SHP77 treated with DMSO at 0.1 percent for 48 hours (cell line): ENCODE measurements at places on chromosomes 5 and 9.
A peak's percentile ranks its signal among the peaks of the same experiment; 100 is the strongest.

GRCh38 chr5:114948986-114949621 is 220.6 kb downstream of the TRIM36 start:
- DNase-seq = no peak

GRCh38 chr9:88969646-88970373 is 21.5 kb upstream of the S1PR3 start:
- DNase-seq = no peak

- no peak for DNase-seq
Observed at GRCh38 chr9:87887661-87888480, 5.2 kb downstream of the SPATA31E1 start.

DNA sequence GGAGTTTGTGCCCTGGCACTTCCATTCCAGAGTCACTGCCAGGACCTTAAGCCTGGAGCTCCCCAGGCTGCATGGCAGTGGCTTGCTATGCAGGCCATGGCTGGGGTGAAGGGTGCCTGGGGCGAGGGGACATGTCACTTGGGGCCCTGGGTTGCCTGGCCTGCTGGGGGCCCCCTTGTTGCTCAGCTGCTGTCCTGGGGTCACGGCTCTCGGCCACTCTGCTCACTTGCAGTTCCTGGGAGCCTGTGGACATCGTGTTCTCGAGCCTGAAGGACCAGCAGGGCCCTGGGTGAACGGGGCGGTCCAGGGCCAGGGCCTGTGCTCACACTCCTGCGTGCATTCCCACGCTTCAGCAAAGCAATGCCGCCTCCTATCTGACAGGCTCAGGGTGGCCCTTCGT is 14.5 kb upstream of the SLC2A6 start:
- no peak for DNase-seq

- no peak for DNase-seq
Observed at GRCh38 chr5:32285510-32286138, 27.1 kb downstream of the MTMR12 start.

GRCh38 chr9:2570615-2571479 is 50.7 kb upstream of the VLDLR start:
- DNase-seq = peak; percentile 62

DNA sequence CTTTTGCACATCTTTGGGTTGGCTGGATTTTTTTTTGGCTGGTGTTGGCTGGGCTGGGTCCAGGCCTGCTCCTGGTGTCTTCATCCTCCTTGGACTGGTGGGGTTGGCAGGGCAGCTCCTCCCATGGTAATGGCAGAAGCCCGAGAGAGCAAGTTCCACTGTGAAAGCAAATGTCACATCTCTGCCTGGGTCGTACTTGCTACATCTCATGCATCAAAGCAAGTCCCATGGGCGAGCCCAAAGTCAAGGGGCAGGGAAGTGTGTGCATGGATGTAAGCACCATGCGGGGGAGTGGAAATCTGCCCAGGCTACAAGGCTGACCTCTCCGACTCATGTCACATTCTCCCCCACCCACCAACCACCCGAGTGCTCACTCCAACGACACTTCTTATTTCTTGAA is 26.7 kb downstream of the NKX2-5 start:
- no peak for DNase-seq

- DNase-seq = no peak
Observed at GRCh38 chr5:150139334-150139733, 16.3 kb downstream of the PDGFRB start.

DNA sequence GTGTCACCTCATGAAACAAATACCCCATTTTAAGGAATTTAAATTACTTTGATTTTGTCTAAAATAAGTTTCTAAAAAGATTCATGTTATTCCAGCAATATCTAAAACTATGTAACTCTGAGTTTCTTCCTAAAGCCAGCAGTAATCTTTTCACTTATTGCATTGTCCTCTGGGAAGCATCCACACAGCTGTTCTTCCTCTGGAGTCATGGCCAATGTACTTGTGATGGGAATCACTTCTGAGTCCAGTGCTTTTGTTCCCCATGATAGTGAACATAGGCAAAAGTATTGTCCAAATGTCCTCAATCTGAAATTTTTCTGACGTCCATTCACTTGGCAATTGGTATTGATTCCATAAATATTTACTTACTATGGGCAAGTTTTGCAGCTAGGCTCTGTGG is 125.0 kb downstream of the STARD4 start:
- DNase-seq = no peak

DNA sequence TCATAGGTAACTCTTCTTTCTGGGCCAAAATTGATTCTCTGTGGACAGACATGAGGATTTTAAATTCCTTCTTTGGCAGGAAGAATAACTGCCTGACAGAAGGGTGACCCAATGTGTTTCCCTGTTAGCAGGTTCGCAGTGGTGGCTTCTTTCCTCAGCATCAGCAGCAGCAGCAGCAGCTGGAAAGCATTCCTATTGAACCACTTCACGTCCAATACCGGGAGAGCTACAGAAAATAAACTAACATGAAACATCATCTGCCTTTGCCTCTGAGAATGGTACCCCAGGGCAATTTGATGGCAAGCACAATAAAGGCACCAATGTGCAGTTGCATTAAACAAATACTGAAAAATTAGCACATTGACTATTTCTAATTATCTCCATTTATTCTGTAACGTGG is 214.5 kb downstream of the TMEM167A start:
- no peak for DNase-seq

- DNase-seq = no peak
Observed at GRCh38 chr5:81003811-81004386, 43.7 kb downstream of the RASGRF2 start.

- DNase-seq = no peak
Observed at GRCh38 chr5:95760273-95761191, 29.4 kb downstream of the RHOBTB3 start.

DNA sequence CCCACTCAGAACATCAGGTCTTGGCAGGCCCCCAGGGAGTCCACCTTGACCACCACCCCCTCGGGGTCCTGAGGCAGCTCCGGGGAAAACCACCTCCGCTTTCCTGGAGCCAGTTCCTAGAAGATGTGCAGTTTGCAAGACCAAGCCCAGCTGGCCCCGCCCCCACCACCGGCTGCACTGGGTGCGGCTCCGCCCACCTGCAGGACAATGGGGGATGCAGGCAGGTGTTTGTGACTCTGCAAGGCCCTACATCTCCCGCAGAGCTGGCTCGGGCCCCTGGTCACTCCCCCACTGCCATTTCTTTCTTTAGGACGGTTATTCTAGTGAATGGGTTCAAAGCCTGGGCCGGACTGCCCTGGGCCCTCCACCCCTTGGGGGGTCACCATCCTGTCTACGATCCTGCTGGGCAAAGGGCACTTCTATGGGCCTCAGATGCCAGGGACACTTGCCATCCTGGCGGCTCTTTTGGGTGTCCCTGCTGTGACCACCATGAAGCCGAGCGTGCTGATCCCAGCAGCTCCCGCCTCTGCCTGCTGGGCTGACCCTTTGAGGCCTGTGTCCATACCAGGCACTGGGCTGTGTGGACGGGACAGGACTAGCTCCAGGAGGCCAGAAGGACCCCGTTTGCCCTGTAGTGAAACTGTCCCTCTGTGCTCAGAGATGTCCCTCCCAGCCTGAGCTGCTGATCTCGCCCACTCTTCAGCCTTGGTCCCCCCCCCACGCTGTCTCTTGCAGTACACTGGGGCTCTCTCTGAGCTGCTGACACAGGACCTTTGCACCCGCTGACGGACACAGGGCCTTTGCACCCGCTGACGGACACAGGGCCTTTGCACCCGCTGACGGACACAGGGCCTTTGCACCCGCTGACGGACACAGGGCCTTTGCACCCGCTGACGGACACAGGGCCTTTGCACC is 5.9 kb upstream of the NACC2 start:
- peak; percentile 62 for DNase-seq

- no peak for DNase-seq
Observed at GRCh38 chr5:171336521-171337209, 27.6 kb downstream of the TLX3 start.

- DNase-seq = peak; percentile 74
Observed at GRCh38 chr5:5497152-5497788, 74.8 kb downstream of the ICE1 start.

GRCh38 chr9:131621551-131622358 is 76.4 kb downstream of the PRRT1B start:
- DNase-seq = no peak

DNA sequence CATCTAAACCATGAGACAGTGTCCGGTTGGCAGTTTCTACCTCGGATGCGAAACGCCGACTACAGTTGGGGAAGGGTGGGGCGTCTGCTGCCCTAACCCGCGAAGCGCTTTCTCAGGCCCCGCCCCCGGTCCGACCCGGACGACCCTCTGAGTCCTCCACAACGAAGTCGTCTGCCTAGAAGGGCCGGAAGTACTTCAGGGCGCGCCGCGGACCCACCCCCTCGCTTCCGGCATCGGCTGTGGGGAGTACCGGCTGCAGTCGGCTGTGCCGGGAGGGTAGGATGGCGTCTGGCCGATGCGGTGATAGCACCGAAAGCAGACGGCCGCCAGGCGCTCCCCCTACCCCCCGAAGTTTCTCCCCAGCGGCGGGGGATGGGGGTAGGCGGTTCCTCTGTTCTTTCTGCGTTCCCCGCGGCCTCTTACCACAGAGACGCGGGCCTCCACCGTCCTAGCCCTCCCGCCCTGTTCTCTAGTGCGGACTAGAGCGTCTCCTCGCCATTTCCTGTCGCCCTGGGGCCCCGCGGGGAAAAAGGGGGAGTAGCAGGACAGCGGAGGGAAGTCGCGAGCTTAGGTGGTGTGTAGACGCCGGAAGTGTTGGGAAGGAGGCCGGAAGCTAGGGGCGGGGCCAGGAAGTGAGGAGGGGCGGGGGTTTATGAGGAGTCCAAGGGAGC is at the start of gene TRIM41:
TRIM41 (plus strand) TSS at position 224 of the 671 bp plus-strand sequence. CDS start 719 bp downstream, outside the sequence.
- no peak for DNase-seq

- DNase-seq = peak; percentile 4
Observed at GRCh38 chr9:35736201-35736633, 3.8 kb downstream of the CREB3 start.

DNA sequence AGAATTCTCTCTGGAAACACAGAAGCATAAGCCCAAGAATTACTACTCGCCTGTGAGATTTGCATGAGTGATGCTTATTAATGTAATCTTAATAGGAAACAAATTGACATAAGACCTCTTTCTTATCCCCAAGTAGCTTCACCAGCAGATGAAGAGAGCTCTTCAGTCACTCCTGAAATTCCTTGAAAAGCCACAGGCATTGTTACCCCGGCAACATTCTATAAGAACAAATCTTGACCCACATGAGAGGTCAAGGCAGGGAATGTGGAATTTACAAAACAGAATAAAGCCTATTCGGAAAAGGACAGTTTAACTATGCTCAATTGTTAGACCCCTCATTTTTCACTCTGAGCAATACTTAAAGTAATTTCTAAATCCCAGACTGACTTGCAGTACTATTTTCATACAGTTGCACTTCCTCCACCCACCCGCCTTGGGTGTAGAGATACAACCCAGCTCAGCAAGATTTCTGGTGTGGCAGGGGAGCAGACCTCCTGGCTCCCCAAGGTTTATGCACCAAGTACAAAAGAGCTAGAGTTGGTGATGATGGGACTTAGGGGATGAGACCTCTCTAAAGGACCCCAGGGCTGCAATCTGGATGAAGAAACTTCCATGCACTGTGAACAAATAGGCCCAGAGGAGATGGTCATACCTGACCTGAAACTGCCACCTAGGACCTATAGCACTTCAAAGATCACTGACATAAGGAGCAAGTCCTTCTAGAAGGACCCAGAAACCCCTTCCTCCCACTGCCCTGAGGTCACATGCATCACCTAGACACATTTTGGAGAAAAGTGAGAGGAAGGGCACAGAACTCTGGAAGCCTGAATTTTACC is 242.1 kb downstream of the ZNF608 start:
- DNase-seq = no peak

- DNase-seq = no peak
Observed at GRCh38 chr5:136153581-136154236, 21.1 kb downstream of the SMAD5 start.
